Fibroblast of skin of back (primary cell): ENCODE measurements at places on chromosomes 12 and 14.

DNA sequence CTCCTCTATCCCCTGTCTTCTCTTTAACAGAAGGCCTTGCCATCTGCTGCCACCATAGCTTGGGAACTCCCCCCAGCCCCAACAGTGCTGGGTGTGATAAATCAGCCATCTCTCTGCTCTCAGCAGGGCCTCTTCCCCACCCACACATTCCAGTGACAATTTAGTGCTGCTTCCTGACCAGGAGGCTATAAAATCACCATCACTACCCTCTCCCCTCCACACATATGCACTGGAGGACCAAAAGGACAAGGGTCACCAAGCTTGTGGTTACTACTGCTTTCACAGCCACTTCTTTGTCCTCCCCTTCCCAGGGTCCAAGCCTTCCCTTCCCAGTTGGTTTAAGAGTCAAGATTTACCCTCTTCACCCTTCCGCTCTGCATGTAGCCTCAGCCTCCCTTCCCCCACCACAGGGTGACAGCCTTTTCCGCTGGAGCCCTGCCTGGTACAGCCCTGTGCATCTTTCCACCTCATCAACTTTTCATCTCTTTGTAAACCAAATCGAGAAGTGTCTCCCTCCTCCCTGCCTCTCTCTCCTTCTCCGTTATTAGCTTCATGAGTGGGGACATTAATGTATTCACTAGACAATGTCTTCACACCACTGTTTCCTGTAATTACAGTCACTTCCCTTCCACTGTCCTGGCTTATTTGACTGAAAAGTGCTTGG is 9.4 kb downstream of the PSMB5 start:
- DNase-seq: no peak

DNA sequence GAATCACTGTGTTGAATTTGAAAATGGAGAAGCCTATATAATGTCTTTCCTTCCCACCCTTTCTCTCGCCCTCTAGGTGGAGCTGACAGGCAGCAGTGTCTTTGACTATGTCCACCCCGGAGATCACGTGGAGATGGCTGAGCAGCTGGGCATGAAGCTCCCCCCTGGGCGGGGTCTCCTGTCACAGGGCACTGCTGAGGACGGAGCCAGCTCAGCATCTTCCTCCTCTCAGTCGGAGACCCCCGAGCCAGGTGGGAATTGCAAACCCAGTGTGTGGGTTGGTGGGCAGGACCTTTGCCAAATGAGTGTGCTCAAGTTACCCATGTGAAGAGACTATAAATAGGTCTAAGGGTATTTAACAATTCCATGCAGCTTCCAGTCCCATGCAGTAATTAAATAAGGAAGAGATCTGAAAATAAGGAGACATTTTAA is 274.7 kb downstream of the EGLN3 start:
- DNase-seq: peak; percentile 66

GRCh38 chr12:71780237-71780822 is 25.7 kb downstream of the RAB21 start:
- DNase-seq: peak; percentile 42

DNA sequence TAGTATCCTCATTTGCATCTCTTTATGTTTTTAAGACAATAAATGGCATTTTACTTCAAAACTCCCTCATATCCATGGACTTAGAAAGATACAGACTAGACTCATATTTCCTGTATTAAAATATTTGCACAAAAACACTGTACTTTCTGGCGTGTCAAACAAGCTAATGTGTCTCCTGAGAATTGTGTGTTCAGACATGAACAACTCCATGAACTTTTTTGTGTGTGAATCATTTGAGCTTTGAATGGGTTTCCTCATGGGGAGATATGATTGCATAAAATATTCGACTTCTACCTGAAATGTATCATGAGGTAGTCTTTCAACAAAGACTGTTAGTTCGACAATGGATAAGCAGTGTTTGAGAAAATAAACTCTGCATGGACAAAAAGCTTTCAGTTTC is 58.8 kb downstream of the TMEM30B start:
- DNase-seq: peak; percentile 56

DNA sequence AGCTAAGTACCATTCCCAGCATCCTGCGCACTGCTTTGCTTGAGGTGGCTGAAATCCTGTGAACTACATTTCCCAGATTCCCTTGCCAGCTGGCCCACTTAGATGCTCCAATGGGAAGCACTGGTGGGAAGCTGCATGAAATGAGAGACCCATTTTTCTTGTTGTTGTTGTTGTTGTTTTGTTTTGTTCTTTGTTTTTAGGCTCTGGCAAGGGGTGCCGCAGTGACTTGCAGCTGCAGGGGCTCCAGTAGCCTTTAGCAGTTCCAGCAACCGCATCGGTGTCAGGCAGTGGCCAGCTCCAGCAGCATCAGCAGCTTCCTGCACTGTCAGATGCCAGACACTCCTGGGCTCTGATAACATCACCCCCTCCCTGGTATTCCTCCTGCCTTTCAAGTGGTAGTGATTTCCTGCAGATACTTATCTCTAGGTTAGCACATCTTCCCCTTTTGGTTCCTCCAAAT is 8.8 kb upstream of the EGLN3 start:
- no peak for DNase-seq

DNA sequence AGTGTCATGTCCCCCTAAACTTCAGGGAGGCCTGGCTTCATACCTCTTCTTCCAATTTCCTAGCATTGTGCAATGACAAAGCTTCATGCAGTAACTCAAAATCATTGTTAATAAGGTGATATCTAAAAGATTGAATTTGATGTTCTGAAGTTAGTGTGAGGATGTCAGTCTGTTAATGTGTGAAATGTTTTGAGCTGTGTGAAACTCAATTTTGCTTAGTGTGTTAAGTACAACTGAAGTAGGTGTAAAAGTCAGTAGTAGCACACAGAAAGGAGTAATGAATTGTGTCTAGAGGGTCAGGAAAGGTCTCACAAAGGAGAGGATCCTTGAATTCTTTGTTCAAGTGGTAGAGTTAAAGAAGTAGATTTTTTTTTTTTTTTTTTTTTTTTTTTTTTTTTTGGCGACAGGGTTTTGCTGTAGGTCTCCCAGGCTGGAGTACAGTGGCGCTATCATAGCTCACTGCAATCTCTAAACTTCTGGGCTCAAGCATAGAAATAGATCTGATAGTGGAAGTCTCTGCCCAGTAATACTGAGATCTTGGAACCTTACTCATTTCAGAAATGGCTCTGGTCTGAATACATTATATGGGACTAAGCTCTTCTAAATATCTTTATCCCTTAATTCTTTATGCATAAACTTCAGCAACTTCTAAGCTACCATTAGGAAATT is 63.9 kb downstream of the FUT8 start:
- no peak for DNase-seq

GRCh38 chr12:122874081-122874480 is 21.8 kb downstream of the VPS37B start:
- no peak for DNase-seq

GRCh38 chr12:130051900-130052299 is 110.4 kb upstream of the FZD10 start:
- DNase-seq: no peak

- DNase-seq: no peak
Measured at GRCh38 chr12:22173177-22173576, 127.2 kb downstream of the CMAS start.

GRCh38 chr14:43249591-43249990 is 1257.5 kb downstream of the FSCB start:
- DNase-seq: no peak

DNA sequence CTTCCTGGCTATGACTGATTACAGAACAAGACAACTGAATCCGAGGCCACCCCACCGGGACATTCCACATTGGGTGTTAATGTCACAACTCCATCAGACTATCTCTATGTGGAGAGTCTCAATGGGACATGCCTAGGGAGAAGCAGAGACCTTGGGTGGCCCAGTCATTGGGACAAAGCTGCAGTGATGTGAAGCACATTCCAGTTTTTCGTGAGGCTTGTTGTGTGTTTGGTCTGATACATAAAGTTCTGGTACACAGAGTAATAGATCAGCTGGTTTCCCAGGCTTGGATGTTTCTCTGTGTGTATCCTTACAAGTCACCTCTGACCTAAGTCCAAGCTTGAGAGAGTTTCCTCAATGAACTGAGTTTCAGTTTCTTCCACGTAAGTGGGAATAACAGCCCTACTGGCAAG is 42.3 kb downstream of the CPM start:
- no peak for DNase-seq

GRCh38 chr14:89388853-89389252 is 28.2 kb downstream of the FOXN3 start:
- DNase-seq: no peak

- no peak for DNase-seq
Measured at GRCh38 chr14:44448951-44449358, 58.1 kb downstream of the FSCB start.

- no peak for DNase-seq
Measured at GRCh38 chr12:14156606-14157005, 175.2 kb upstream of the GRIN2B start.

- peak; percentile 36 for DNase-seq
Measured at GRCh38 chr12:62123721-62124203, 136.4 kb upstream of the USP15 start.
